ENCODE measurements at places on chromosomes 11 and 22.

- DNase-seq, result no peak
Measured at GRCh38 chr11:47020793-47021526, 84.4 kb downstream of the CSTPP1 start.

DNA sequence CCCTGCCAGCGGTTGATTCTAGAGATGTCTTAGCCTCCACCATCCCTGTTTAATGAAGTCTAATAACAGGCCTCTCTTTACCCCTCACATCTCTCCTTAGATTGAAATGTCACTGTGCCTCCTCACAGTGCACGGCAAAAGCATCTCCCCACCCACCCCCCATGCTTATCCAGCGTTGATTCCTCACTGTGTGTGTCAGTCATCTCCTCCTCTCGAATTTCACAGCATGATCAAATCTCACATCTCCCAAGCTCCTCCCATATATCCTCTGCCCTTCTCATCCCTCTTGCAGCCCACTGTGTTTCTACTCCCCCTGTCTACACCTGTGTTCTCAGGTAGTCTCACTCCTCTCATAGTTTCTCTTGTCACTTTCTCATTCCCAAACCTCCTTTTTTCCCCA lies 84.6 kb downstream of the DBX1 start:
- DNase-seq, result no peak

DNA sequence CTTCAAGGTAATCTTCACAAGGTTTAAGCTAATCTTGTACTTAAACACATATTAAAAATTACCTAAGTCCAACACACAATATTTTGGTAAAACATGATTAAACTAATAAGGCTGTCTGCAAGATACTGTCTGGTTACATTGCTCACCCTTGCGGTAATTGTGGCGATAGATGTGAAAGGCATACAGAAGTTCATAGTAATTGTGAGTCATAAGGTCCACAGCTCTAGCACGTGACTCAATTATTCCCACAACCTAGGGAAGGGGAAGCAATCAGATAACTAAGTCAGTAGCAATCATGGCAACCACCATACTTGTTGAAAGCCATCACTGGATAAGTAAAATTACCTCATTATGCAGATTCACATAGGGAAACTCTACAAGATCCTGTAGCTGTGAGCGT lies 30.5 kb upstream of the FNBP4 start:
- no peak for DNase-seq

DNA sequence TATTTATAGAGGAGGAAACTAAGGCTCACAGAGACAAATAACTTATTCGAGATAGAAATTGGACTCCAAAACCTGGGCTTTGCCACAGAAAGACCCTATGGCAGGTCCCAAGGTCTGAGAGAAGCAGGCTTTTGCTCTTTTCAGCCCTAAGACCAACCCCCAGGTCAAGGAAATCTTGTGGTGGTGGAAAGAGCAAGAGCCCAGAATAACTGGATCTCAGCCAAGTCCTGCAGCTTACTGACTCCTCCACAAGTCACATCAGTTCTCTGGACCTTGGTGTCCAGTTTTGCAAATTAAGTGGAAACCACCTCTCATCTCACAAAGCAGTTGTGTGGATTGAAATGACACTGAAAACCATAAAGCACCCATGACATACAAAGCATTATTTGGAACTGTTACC lies 122.2 kb downstream of the C11orf58 start:
- no peak for DNase-seq

GRCh38 chr11:28835317-28835716 lies 727.1 kb downstream of the METTL15 start:
- DNase-seq, result no peak

- DNase-seq, result no peak
Measured at GRCh38 chr22:24333301-24333700, 62.7 kb downstream of the SPECC1L start.

DNA sequence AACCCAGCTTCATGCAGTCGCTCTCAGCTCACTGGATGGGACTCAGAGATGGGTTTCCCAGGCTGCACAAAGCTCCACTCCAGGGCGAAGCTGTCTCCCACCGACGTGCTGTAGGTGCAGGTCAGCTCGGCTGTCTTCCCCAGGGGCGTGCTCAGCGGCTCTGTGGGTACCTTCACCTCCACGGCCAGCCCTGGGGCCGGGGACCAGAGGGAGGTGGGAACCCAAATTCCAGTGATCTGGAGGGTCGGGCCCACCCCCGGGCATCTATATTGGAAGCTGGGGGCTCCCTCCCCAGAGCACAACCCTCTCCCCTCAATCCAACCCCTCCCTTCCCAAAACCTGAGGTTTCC lies 689 bp downstream of the VSIG2 start:
- no peak for DNase-seq

GRCh38 chr22:42270176-42270509 lies 310 bp downstream of the TCF20 start:
- DNase-seq, result no peak

- DNase-seq, result peak; percentile 69
Measured at GRCh38 chr22:50247748-50248147, 2.9 kb upstream of the TUBGCP6 start.

DNA sequence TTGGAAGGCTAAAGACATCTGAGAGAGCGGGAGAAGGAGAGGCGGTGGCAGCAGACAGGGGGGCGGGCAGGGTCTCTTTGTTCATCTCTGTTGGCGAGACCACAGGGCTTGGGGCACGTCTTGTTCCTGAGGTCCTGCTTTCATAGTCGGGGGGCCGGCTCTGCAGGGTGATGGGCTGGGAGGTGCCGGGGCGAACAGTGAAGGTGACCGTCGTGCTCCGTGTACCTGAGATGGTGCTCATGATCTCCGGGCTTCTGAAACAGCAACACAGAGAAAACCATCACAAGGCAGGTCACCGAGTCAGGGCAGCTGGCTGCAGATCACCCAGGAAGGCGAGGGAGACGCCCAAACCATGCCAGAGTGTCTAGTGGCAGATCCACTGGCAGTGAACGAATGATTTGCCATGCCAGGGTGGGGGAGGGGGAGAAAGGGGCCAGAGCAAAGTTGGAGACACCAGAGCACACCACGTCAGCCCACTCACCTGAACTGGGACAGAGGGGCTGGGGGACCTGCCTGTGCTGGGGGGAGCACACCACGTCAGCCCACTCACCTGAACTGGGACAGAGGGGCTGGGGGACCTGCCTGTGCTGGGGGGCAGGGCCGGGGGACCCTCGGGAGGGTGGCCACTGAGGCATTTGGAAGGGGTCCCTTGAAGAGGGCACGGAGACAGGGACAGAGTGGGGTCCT lies 75.0 kb downstream of the CTTN start:
- no peak for DNase-seq

DNA sequence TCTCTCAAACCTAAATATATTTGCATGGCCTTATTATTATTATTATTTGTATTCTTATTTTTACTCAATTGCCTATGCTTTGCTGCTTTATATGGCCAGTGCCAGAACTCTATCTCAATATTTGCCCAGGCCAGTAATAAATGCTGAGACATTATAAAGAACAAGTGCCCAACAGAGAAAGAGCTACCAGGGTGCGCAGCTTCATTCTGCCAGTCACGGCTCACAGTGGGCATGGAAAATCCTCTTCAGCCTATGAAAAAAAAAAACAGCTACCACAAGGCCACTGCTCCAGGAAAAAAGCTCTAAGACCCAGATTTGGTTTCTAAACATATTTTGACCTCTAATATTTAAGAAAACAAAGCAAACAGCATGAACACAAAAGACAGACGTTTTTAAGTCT lies 1223.6 kb downstream of the LRRC4C start:
- DNase-seq, result no peak

GRCh38 chr11:73962101-73962705 lies 11.4 kb downstream of the DNAJB13 start:
- no peak for DNase-seq

DNA sequence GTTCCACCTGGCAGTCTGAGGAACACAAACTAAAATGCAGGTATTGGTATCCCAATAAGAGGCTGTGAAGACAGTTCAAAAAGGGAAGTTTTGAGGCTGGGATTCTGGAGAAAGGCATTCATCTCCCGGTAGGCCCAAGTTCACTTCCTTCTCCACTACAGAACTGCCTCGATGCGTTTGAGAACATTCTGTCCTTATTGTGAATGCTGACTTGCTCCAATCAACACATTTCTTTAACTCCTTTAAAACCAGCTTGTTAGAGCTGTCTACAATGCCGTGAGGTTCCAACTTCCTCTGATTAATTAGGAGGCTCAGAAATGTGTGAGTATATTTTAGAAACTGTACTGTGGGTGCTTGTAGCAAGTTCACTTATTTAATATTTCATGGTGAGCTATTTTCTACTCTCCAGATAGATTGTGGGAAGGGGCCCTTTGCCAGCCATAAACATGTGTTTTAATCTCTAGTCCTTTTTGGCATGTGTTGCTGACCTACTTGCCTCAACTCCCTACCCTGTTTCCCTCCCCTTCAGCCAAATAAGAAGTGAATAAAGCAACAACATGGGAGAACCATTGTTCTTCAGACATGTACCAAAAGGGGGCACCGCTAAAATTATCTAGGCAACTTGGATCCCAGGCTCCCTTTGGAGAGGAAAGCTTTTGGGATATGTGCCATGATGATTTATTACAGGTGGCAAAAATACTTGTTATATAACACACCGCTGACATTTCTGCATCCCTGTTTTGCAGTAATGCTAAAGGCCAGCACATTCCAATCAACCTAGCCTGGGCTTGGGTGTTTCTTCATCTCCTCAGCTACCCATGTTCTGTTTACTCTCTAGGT lies 245.6 kb downstream of the BLID start:
- no peak for DNase-seq

- DNase-seq, result no peak
Measured at GRCh38 chr11:3208272-3208671, 10.3 kb downstream of the MRGPRG start.

DNA sequence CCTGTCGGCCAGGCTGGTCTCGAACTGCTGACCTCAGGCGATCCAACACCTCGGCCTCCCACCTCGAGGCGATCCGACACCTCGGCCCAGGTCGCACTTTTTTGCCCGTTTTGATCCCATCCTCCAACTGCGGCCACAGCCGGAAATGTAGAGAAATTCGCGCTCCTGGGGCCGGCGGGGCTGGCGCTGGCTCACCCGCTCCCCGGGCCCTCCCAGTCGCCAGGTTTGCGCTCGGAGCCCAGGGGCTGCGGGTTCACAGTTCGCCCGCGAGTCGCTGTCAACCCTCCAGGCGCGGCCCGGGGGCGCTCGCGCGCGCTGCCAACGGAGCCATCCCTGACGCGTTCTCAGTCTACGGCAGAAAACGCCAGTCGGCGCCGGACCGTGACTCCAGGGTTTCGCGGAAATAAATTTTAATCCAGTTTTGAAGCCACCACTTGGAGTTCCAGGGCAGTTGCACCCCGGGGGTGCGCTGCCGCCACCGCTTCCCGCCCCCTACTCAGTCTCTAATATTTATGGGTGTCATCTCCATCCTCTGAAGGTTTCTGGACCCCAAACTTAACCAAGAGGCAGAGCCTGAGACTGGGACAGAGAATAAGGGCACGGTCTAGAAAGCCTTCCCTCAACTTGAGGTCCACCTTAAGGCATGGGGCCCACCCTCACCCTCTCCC lies 1.5 kb upstream of the KLHDC7B start:
- no peak for DNase-seq

DNA sequence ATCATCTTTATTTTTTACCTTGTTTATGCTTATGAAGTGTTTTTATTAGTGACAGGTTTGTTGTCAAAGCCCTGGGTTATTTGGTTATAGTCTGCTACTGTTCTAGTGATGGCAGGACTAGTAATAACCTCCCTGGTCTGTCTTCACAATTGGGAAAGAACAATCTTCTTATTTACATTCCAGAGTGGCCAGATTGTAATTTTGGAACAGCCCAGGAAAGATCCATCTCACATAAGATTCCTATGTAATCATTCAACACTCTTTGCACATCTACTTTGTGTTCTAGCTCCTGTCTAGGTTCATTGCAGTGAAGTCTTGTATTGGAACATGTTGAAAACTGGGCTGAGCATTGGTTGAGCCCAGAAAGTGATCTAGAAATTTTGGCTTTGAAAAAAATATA lies 63.8 kb downstream of the CYB5R2 start:
- DNase-seq, result no peak

- peak; percentile 95 for DNase-seq
Measured at GRCh38 chr11:134068829-134069425, at the start of gene JAM3. Gene JAM3, plus strand, starts transcription at chr11:134069072. Its CDS starts 12 bp downstream, at chr11:134069084.

GRCh38 chr11:65535102-65535501 lies 10.2 kb downstream of the SCYL1 start:
- DNase-seq, result no peak

- no peak for DNase-seq
Measured at GRCh38 chr11:19952116-19952605, 208.1 kb downstream of the DBX1 start.

DNA sequence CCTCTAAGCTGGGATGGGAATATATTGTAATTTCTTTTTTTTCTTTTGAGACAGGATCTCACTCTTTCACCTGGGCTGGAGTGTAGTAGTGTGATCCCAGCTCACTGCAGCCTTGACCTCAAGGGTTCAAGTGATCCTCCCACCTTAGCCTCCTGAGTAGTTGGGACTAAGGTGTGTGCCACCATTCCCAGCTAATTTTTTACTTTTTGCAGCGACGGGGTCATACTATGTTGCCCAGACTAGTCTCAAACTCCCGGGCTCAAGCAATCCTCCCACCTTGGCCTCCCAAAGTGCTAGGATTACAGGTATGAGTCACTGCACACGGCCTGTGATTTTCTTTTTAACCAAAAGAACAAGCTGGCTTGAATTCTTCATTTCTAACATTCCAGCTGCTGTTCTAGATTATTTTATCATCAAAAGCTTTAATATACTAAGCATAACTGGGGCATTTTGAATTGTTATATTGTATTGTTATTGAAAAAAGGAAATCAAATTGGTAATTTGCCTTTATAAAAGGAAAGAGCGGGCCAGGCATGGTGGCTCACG lies 26.8 kb upstream of the PPP2R1B start:
- no peak for DNase-seq

- no peak for DNase-seq
Measured at GRCh38 chr22:21569459-21570170, 2.1 kb downstream of the UBE2L3 start.

DNA sequence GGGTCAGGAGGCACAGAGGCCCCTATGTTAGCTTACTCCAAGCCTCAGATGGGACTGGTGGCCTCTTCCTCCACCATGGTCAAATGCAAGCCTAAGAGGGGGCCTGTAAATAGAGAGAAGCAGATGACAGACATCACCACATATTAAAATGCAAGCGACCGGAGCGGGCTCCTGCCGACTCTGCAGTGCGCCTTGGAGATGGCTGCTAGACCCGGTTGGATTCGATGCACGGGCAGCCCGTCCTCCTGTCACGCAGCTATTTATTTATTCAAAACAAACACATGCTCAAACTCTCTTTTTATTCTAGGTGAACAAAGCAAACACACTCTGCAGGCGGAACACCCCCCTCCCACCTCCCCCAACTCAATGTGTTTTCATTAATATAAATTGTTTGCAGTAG lies 208.0 kb downstream of the DSCAML1 start:
- no peak for DNase-seq

- DNase-seq, result no peak
Measured at GRCh38 chr11:116357784-116358544, 414.8 kb downstream of the BUD13 start.

DNA sequence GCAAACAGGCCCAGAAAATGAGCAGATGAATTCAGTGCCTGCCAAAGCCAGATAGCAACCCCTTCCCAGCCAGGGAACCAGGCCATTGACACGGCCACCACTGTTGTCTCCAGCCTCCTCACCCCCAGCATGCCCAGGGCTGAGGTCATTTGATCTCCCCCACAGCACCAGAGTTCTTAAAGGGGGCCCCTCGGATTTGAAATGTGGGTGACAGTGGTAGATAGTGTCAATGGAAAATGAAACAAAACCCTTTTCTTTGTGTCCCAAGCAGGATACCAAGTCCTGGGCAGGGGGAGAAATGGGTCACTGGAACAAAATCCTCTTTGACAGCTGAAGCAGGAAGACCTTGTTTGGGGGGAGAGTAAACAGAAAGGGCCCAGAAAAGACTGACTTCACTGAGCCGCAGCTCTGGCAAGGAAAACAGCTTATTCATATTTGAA lies 14.3 kb upstream of the ACCSL start:
- no peak for DNase-seq

- DNase-seq, result no peak
Measured at GRCh38 chr11:62406034-62406433, 12.8 kb upstream of the SCGB1A1 start.

All from NCI-H2029 (cell line).